ENCODE measurements at places on chromosomes 2 and 18.

GRCh38 chr2:150274108-150274507 lies 213.4 kb downstream of the RND3 start:
- no peak for DNase-seq

DNA sequence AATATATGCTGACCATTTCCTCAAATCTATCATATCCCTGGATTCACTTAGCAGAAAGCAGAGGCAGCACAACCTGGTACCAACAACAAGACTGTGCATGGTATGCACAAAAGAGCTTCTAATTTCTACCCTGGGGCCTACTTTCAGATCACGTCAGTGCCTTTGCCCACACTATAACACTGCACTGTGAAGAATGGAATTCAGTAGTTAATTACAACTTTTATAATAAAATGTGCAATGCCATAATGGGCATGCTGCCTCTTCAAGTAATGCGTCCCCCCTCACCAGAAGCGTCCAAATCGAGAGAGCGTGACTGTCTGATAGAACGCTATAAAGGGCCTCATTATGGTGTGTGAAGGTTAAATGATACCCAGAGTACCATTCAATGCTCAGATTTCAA lies 328.1 kb upstream of the PKDCC start:
- peak; percentile 53 for DNase-seq

- no peak for DNase-seq
Observed at GRCh38 chr18:434410-434809, 66.1 kb downstream of the COLEC12 start.

GRCh38 chr2:184598316-184599053 lies at the start of gene ZNF804A:
ZNF804A (plus strand) TSS chr2:184598529; CDS start chr2:184598960, 431 bp downstream.
- DNase-seq, result no peak

DNA sequence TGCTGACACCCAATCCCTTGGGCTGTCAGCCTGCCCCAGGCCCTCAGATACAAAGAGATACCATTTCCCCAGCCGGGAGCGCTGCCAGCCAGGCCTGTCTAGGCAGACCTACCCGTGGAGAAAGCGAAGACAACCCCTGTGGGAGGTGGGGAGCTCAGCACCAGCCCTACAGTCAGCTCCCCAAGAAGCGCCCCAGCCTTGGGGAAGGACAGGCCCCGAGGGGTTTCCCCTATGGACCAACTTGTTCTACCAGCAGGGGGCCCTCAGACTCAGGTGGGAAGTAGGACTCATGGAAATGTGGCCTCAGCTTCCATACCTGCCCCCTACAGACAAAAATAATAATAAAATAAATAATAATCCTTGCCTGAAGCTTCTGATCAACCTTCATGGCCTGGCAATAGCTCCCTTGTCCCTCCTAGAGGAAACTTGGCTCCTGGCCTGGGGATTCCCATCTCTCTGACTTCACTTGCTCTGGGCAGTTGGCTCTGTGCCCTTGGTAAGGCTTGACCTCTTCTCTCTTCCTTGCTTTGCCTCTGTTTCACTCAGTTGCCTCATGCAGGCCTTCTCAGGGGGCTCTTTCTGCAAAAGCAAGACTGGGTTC lies 7.0 kb downstream of the SLC35F6 start:
- DNase-seq, result no peak

GRCh38 chr2:56757884-56758545 lies 574.2 kb downstream of the CCDC85A start:
- DNase-seq, result no peak

DNA sequence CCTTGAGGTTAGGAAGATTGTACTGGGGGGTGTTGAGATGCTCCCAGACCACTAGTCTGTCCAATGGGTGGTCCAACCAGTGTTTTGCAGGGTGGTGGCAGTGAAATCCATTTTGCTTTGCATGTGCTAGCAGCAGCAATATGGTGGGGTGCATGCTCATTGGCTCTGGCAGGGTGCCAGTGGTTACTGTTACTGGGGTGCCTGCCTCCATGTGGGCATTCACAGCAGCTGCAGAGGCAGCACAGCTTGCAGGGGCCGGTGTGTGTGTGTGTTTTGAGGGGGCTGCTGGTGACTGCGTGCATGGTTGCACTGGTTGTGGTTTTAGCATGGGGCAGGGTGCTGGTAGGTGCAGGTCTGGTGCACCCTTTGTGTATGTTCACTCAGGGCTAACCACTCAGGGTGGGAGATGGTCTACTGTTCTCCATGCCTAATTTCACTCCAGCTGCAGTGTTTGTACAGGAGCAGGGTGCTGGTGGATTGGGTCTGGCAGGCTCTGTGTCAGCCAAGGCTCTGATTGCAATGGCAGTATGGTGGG lies 265.4 kb downstream of the NUP35 start:
- DNase-seq, result no peak

GRCh38 chr2:222563106-222563718 lies 92.7 kb downstream of the FARSB start:
- no peak for DNase-seq

DNA sequence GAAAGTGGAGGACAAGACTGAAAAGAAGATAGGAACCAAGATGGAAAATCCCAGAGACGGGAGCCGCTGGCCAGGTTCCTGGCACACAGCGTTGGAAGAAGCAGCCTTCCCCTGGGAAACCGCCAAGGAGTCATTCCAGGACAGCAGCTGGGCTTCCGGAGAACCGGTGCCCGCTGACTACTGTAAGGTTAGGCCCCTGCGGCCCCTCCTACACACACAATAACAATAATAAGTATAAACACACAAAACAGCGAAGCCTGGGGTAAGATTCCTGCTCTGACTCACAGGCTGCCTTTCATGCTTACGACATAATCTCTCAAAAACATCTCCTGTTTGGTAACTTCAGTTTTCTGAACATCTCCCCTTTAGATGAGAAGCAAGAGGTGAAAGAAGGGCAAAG lies 28.1 kb upstream of the MYCN start:
- no peak for DNase-seq

DNA sequence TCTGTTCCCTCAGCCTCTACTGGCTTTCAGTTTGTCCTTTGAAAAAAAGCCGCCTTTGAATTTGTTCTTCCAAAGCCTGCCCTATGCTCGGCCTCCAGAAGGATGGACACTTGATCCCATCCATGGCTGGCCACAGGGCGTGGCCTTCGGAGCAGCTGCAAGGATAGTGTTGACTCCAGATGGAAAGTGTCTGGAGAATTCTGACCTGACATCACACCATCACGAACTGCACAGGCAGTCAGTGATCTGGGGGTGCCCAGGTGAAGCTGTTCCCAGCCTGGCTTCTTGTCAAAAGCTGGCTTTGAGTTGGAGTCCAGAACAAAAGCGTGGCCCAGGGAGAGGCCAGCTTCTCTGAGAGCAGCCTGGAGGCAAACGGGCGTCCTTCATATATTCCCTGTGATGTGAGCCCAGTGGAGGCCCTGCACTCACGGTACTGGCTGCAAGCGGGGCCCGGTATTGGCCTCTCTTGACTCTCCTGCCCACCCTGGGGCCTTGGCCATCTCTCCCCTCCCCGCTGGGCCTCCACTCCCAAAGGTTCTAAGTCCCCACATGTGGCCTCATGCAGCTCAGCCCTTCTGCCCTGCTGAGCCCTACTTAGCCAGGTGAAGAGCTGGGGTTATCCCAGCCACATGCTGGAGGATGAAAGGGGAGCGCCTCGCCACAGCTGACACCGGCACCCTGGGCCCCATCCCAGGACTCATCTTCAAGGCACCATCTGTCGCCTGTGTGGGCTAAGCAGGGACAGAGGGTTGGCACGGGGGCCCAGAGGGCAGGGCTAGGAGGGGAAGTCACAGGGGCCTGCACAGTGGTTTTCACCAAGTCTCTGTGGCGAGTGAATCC lies 20.4 kb upstream of the ATOH8 start:
- DNase-seq, result no peak

DNA sequence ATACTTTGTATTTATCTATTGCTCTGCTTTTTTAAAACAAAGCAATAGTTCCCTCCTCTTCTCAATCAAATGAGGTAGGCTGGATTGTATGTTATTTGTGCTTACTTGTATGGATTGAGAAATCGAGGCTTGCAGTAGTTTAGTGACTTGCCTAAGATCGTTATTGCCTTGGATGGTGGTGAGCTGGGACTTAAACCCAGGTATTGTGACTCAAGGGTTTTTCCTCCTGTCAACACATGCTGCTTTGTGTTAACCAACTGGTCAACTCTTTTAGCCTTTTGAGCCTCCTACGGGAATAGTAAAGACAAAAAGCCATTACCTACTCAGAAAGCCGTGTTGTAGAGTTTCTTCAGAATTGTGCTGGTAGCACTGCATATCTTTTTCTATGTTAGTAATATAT lies 95.2 kb upstream of the THUMPD2 start:
- DNase-seq, result no peak

DNA sequence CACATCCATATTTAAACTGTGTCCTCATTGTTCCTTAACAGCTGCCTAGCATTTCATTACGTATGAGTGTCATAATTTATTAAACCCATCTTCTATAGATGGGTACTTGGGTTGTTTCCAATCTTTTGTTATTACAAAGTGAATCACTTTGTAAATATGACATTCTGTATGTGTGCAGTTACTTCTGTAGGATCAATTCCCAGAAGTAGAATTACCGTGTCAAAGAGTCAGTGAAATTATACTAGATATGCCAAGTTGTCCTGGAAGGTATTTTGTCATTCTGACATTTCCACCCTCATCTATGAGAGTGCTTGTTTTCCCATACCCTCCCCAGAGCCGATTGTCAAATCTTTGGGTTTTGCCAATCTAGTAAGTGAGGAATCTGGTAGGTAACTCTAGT lies 194.5 kb upstream of the APCDD1 start:
- DNase-seq, result no peak
